IMR-90 (cell line): ENCODE measurements at places on chromosomes 11 and 22.
A peak's percentile ranks its signal among the peaks of the same experiment; 100 is the strongest.

GRCh38 chr22:37403267-37403960, 23.9 kb downstream of the ELFN2 start:
- no peak for DNase-seq

- DNase-seq, result no peak
Observed at GRCh38 chr11:61912991-61913698, 4.2 kb downstream of the RAB3IL1 start.

DNA sequence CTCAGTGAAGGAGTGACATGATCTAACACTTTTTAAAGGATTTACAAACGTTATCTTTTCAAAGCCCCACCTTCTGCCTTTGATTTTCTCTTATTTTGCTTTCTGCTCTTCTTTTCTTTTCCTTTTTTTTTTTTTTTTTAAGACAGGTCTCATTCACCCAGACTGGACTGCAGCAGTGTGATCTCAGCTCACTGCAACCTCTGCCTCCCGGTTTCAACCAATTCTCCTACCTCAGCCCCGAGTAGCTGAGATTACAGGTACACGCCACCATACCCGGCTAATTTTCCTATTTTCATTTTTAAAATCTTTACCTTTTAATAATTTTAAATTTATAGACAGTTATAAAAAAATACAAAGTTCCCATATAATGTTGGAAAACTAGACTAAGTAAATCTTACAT, 63.7 kb upstream of the RPS13 start:
- no peak for DNase-seq

DNA sequence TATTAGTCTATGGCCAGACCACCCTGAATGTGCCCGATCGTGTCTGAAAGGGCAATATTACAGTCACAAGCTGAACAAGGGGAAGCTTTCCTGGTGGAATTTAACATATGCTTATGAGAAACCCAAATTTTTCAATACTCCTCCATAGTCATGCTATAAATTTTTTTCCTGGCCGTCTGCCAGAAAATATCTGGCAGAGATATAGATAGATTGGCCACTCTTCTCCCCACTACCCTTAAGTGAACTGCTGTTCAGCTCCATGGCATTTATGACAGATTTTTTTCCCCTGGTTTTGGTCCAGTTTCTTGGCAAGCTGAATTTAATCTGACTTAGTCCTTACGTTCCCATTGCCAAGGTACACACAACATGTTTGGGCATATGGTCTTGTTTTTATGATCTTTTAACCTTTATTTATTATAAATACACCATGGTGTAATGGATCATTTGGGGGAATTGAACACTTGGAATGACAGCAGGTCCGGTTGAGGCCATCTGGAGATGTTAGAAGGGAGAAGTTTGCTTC, 328.5 kb downstream of the CNTN5 start:
- no peak for DNase-seq

DNA sequence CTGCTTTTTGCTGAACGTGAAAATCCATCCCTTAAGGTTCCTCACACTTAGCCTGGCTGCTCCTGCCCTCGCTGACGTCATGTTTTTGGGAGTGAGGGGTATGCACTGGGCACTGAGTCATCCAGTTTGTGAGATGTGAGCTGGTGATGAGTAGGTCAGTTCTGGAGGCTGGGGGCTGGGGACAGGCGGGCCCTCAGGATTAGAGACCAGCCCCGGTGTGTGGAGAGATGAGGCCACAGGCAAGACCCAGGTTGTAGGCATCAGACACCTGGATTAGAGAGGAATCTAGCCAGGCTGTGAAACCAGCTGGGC, 9.2 kb downstream of the KCNC1 start:
- peak; percentile 85 for DNase-seq

DNA sequence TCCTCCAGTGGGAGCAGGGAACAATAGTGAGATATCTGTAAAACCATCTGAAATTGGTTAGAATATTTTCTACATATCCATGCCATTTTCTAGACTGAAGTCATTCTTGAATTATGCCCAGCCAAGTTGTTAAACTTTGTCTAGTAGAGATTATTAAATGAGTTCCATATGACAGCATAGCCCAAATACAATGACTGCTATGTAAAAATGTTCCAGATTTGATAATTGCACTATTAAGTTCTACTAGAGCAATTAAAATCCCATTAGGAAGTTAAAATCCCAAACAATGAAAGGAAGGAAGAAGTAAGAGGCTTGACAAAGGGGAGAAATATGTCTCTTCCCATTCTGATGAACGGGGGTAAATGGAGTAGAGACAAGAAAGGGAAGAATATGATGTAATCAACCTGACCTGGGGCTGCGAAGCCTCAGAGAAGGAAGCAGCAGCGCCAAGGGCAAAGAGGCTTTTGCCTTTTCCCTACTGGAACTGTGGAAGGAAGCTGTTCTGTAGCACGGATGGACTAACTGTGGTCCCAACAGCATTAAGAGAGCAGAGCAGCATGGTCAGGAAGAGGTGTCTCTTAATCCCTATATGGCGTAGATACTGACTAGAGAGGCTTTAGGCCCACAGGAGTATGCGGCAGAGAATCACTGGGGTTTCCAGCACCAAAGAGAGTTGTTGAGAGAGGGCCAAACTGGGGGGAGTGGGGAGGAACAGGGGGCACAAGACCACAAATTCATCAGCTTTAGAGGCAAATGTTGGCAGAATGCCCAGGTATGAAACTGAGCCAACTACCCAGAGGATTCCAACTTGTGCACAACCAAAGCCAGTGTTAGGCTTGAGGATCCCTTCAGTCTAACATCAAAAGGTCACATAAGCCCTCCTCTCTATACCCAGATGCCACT, 26.7 kb downstream of the RRP8 start:
- peak; percentile 68 for DNase-seq
